ENCODE measurements at places on chromosomes 6 and 20.

GRCh38 chr6:85983032-85983659 lies 340.5 kb upstream of the SYNCRIP start:
- no peak for DNase-seq

GRCh38 chr20:33862709-33863403 lies 51.7 kb downstream of the CHMP4B start:
- peak; percentile 53 for DNase-seq

DNA sequence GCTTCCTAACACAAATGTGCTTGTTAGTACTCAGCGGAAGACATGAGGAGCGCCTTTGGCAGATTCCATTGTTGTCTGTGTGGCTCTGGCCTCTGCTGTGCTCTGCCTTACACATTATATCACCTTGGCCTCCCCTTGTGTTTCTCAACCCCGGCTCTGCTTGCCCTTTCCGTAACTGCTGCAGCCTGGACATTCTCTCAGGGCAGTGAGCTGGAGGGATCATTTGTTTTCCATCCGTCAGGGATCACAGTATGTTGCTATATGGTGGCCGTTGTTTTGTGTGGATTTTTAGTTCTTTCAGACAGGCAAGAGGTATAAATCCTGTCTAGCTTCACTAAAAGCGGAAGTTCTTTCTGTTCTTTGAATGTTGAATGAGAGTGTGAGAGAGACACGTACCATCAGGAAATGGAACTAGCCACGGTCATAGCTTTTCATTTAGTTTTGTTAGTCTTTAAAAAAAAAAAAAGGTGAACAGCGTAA lies 175.1 kb downstream of the JARID2 start:
- no peak for DNase-seq

- no peak for DNase-seq
Observed at GRCh38 chr6:143697076-143697800, 19.5 kb downstream of the PHACTR2 start.

- DNase-seq: no peak
Observed at GRCh38 chr6:159665868-159666635, 27.0 kb downstream of the SOD2 start.

DNA sequence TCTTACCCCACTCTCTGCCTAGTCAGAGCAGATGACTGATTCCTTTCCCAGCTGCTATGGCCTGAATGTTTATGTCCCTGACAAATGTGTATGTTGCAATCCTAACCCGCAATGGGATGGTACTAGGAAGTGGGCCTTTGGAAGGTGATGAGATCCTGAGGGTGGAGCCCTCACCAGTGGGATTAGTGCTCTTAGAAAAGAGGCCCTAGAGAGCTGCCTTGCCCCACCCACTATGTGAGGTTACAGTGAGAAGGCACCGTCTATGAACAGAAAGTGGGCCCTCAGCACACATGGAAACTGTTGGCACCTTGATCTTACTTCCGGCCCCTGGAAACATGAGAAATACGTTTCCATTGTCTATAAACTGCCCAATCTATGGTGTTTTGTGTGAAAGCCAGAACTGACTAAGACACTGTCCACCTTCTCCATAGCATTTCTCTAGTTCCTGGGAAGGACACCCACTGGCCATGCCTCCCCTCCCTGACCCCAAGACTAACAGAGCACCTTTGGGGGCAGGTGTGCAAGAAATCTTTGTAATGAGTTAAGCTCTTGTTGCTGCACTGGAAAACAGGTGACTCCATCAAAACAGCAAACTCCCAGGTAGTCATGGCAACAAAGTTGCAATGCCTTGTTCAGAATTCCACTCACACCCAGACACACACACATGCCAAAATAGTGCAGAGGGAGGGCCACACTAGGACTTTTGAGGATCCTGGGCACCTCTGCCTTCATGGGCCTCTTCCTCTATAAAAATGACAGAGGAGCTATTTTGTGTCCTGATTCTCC lies 16.2 kb downstream of the GABRR2 start:
- peak; percentile 22 for DNase-seq

DNA sequence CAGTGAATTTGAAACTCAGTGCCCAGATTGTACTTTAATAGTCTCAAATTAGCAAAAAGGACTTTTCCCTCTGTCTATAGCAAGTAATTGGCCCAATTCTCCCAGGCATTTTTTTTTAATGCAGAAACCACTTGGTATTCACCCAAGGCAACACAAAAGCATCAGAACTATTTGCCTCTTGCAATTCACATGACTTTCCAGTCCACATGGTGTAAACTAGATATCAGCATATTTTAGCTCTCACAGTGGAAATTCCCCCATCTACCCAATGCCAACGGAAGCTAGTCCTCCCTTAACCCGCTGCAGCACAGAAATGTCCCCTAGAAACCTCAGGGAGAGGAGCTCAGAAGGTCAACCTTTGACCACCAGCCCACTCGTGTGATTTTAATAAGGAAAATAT lies 103.4 kb upstream of the CDYL start:
- DNase-seq: peak; percentile 80

DNA sequence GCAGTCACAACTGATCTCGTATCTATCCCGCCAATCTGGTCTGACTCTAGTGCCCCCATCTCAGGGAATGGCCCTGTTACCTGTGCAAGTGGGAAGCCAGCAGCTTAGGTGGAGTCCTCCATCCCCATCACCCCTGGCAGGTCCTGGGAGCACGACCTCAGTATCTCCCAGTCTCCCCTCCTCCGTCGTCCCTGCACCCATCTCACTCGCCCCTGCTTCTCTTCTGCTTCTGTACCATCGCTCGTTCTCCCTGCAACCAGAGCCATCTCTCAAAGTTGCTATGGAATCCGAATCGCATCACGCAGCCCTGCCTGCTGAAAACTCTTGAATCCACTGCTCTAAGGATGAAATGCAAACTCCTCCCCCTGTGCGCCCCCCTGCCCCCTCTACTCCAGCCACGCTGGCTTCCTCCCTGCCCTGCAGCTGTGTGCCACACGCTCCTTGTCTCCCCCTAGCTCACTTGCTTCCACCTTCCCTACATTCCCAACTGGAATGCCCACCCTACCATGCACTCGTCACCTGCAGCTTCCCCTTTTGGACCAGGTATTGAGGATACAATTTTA lies 64.0 kb upstream of the PTGIS start:
- no peak for DNase-seq

DNA sequence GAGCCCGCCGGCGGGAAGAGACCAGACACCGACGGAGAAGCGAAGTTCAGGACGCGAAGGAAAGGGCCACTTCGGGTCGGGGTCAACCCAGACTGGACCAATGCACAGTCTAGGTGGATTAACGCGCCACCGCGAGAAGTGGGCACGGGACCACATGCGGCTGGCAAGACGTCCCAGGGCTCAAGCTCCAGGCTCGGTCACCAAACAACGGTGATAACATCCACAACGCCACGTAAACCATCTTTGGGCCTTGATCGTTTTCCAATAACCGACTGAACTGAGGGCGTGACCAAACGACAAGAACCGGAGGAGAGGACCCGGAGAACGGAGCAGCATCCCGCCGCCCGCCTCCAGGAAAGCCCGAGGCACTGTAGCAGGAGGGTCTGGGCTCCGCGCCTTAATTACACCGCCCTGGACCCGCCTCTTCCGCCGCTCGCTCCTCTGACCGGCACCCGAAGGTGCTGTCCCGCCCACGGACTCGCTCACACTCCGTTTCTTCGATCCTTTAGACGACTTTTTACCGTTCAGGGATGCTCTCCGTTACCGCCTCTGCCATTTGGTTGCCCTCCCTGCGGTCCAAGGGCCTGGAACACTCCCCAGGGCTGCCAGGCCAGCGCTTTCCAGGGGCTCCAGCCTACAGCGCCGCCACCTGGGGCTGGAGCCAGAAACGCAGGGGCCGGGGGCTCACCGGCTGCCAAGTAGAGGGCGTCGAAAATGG lies 44.1 kb downstream of the DPPA5 start:
- peak; percentile 45 for DNase-seq

DNA sequence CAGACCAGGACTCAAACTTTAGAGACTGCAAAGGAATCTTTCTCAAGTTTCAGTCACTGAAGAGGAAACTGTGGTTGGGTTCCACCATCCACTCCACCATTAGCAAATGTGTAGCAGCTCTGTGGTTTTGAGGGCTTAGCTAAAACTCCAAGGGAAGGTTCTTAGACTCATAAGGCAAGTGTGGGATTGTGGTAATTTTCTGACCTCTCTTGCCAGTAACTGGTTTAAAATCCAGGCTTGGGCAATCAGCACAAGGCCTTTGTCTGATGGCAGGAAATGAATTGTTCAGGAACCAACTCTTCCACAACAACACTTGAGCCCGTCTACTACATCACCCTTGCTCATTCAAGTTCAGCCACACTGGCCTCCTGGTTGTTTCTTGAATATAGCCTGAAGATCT lies 68.6 kb upstream of the FBXL4 start:
- peak; percentile 90 for DNase-seq

DNA sequence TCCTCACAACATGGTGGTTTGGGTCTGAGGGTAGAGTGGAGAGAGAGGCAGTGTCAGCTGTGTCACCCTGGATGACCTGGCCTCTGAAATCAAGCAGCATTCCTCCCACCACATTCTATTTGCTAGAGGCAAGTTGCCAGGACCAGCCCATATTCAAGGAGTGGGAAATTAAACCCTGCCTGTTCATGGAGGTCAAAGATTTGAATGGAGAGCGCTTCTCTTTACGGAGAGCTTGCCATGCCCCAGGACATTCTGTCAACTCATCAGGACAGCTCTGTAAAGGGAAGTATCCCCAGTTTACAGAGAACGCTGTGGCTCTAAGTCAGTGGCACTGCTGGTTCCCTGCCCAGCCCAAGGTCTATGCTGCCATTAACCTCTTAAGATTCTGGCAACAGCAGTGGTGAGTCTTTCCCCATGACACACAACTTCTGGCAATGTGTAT lies 90.0 kb upstream of the INSM1 start:
- DNase-seq: no peak

DNA sequence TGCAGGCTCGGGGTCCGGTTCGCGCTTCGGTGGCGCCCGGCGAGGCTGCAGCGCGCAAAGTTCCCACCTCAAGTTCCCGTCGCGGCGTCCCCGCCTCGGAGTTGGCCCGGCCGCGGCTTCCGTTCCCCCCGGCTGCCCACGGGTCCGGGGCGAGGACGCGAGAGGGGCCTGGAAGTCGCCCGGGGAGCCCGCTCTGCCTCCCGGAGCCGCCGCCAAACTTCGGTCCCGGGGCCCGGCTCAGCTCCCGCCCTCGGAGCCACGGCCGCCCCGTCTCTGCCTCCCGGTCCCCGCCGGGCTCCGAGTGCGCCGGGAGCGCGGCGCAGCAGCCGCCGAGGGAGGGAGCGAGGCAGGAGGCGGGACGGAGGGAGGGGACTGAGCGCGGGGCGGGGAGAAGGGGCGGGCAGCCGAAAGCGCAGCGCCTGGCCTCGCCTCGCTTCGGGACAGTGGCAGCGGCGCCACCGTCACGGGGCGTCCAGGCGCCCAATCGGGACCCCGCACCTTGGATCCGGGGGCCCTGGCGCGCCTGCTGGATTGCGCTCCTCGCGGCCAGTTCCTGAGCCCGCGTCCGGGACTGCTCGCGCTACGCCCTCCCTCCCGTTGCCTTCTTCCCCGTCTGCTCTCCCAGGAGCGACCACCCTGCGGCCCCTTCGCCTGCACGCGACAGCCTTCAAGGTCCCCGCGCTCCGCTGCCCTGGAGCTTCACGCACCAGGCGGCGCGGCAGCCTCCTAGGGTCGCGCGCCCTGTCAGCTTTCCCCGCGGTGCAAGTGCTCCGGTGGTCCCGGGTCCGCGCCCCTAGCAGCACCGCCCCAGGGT lies at the start of gene KCNG1:
Gene KCNG1, minus strand, starts transcription at position 305 of the 814 bp plus-strand sequence. CDS start 12,769 bp downstream, outside the sequence.
- peak; percentile 77 for DNase-seq

- DNase-seq: no peak
Observed at GRCh38 chr6:78908621-78909020, 41.3 kb downstream of the IRAK1BP1 start.

DNA sequence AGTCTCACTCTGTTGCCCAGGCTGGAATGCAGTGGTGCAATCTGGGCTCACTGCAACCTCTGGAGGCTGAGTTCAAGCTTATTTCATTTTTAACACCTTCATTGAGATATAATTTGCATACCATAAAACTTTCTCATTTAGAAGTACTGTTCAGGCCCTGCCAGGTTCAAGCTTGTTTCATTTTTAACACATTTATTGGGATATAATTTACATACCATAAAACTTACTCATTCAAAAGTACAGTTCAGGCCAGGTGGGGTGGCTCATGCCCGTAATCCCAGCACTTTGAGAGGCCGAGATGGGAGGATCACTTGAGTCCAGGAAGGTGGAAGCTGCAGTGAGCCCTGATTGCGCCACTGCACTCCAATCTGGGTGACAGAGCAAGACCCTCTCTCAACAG lies 5.5 kb downstream of the OR2B6 start:
- no peak for DNase-seq

DNA sequence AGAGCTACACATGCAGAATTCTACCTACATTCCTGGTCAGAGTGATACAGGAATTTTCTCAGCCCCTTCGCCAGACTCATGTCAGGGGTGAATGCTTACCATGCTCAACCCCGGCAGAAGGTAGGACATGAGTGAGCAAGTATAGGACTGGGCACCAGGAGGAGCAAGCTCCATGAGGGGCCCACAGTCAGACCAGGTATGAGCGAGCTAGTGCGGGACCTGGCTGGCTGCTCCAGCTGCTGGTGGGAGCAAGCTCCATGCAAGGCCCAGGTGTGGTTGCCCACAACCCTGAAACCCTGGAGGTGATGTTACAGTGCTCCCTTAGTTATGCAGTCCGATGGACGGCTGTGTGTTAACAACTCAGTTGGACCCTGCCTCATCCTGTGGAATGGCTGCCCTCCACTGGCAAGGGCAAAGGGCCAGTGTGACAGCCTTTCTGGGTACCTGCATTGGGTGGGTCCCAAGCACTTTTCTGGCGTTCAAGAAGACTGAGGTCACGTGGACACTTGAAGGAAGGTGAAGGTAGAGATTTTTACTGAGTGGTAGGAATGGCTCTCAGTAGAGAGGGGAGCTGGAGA lies 503.5 kb upstream of the CITED2 start:
- no peak for DNase-seq

DNA sequence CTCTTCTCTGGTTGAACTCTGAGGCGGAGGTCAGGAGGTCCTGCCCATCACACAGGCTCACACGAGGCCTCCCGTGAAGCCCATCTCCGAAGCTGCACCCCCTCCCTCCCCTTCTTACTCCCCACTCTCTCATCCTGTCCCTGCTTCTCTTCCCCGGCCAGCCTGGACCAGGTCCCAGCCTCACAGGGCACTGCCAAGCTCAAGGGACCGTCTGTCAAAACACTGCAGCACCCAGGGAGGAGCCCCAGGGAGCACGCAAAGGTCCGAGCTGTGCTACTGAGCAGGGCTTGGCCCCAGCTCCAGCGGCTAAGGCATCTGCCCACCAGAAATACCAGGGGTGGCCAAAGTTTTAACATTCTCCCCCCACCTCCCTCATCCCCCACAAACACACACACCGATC lies 70.0 kb downstream of the PSMG4 start:
- DNase-seq: no peak

DNA sequence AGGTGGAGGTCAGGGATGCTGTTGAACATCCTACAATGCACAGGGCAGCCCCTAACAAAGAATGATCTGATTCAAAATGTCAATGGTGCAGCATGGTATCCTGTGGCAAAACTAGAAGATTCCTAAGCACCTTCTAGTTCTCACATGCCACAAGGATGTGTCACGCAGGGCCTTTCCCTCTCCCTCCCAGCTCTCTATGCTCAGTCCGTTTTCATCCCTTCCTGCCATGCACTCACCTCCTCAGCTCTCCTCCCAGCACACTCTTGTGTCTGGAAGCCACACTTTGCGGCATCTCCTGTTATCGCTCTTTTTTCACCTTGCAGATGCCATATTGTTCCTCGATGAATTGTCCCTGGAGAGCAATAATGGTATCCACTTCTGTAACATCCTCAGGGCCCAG lies 263.4 kb downstream of the CDC5L start:
- DNase-seq: peak; percentile 60

GRCh38 chr6:108564178-108564577 lies 3.5 kb downstream of the FOXO3 start:
- peak; percentile 98 for DNase-seq

GRCh38 chr6:140230282-140230681 lies 855.8 kb upstream of the CITED2 start:
- DNase-seq: no peak

GRCh38 chr6:36198986-36199385 lies 2.4 kb downstream of the BRPF3 start:
- DNase-seq: no peak

Measured in AG10803 (cell line).